ENCODE measurements at places on chromosomes 3 and 15. TPM values are rescaled to one million over a fixed set of nuclear protein-coding genes. Genes with fewer than 3 reads are reported as not detected.

Gene P2RY14
- not detected for total RNA-seq

Gene SNURF
- 16.3 TPM for total RNA-seq

Gene ANKDD1A
- 2.6 TPM for total RNA-seq

Gene CPA3
- 0.98 TPM for total RNA-seq

Gene MED12L
- total RNA-seq, result 0.65 TPM

Gene STRIT1
- not detected for total RNA-seq

Gene RHCG
- total RNA-seq, result not detected

Gene PLA2G4D
- total RNA-seq, result not detected

Gene RAD54L2
- total RNA-seq, result 39.8 TPM

Gene NMB
- 4.6 TPM for total RNA-seq

Gene RETNLB
- total RNA-seq, result not detected

Gene GP5
- total RNA-seq, result not detected

Gene FBXL22
- total RNA-seq, result under 0.01 TPM

Gene BCHE
- 3.8 TPM for total RNA-seq

Gene MYL3
- total RNA-seq, result not detected

Gene AADACL2
- total RNA-seq, result not detected

Data from vein endothelial cell (primary cell).